ENCODE measurements at places on chromosomes 6 and 20. TPM values are rescaled to one million over a fixed set of nuclear protein-coding genes. Genes with fewer than 3 reads are reported as not detected.
A peak's percentile ranks its signal among the peaks of the same experiment; 100 is the strongest.

TMC2 gene
- polyA plus RNA-seq = not detected

SCRT2 gene
- polyA plus RNA-seq = not detected

CCN6 gene
- 20.3 TPM for polyA plus RNA-seq

PBOV1 gene
- polyA plus RNA-seq = not detected

ARG1 gene
- not detected for polyA plus RNA-seq

- DNase-seq = peak; percentile 56
Measured at GRCh38 chr20:2872459-2873009, 747 bp upstream of the PTPRA start.

- no peak for DNase-seq
Measured at GRCh38 chr20:19785983-19786285, 27.9 kb downstream of the RIN2 start.

DNA sequence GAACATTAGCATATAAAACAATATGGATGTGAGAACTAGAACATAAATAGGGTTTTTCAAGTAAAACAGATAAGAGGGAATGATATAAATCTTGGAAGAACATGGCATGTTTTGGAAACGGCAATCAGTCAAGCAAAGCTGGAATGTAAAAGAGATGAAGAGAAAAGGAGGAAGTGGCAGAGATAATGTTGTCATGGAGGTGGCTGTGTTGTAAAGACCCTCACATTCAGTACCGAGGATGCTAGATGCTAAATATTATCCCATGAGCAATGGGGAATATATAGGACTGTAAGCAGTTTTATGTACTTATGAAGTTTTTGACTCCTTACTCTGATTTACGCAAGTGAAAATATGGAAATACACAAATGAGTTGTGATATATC is 702 bp upstream of the RHAG start:
- DNase-seq = no peak

- DNase-seq = no peak
Measured at GRCh38 chr6:154520280-154520679, 9.8 kb upstream of the CNKSR3 start.

- DNase-seq = peak; percentile 44
Measured at GRCh38 chr6:81751388-81752083, 945 bp downstream of the TENT5A start.

- no peak for DNase-seq
Measured at GRCh38 chr20:15570156-15570555, 1003.1 kb downstream of the KIF16B start.

- no peak for DNase-seq
Measured at GRCh38 chr6:146582857-146583256, 15.9 kb upstream of the ADGB start.

DNA sequence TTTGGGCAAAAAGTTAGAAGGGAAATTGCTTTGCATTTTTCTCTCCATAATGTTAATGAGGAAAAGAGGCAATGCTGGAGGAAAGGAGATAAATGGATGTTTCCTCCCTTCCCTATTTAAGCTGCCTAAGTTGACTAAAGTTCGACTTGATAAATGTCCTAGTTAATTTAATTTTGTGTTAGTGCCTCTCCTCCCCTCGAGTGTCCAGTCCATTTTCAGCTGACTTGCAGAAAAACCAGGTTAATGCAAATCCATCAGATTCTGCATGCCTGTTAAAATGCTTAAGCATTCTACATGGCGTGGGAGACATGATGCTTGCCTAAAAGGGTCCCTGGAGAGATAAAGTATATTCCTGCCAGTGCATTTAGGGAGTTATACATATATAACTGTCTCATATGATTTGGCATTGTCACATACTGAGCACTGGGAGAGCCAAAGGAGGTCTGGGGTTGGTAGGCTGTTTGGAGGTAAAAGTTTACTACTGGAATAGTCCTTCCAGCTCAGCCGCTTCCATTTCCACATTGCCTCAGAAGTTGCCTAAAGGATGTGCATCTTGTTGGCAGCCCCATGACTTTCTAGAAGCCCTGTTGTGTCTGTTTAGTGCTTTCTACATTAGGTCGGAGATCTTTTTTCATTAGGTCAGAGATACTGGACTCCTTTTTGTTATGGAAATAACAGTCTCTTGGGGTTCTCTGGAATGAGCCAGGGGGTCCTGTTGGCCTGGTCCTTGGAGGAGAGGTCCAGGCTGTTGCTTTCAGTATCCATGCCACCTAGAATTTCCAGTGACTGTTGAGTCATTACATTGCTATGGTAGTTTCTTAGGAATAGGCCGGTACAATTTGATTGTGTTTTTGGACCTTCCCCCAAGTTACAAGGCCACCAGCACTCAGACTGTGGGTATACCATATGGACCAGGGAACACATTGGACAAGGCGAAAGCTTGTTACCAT is 30.4 kb downstream of the JARID2 start:
- no peak for DNase-seq

DNA sequence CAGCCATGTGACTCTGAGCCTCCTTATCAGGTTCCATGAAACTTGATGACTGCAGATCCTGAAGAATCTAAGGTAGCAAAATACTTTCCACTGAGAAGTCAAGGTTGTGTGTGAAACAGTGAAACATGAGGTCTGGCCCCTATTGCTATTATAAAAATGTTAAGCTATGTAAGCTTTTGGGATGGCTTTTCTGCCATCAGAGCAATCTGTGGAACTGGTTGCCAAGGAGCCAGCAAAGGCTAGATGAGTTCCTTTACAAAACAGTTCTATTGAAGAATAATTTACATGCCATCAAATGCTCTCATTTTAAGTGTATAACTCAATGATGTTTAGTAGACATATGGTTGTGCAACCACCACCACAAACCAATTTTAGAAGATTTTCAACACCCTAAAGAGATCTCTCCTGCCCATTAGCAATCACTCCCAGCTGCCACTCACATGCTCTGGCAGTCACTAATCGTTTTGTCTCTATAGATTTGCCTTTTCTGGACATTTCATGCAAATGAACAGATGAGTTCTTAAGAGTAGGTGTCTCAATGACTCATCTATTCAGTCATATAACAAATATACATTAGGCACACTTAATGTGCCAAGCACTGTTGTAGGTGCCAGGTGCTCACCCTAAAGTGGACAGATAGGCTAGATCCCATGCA is 19.9 kb upstream of the MEP1A start:
- DNase-seq = no peak

- no peak for DNase-seq
Measured at GRCh38 chr20:38092260-38092857, 58.8 kb downstream of the RPRD1B start.

DNA sequence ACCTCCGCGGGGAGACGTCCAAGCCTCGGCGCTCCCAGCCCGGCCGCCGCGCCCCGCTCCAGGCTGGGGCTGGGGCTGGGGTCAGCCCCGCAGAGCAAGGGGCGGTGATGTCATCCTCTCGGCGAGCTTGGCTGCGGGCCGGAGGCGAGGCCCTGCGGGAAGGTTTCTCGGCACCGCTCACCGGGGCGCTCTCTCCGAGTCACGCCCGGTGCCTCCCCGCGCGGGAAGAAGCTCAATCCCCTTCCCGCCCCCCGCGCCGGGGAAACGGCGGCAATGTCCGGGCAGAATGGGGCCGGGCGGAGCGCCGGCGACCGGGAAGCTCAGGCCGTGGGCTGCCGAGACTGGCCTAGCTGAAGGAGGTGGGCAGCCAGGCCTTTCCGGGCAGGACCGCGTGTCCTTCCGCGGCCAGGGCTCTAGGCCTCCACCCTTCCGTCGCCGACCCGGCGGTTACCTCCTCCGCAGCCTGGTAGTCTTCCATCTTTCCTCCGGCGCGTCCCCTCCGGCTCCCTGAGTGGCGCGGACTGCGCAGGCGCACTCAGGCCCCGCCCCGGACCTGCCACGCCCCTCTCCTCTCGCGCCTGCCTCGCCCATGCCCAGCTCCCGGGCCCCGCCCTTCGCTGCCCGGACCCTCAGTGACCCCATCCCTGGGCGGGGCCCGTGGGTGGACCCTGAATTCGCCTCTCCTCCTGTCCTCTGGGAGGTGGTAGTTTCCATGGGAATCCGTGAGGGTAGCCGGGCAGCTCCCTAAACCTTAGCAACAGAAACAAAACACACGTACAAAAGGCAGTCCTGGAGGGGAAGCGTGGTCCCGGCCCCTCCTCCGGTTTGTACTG is at the start of gene DYNLT1:
Gene DYNLT1, minus strand, starts transcription at position 513 of the 833 bp plus-strand sequence. Its CDS starts 35 bp downstream, at position 478.
- DNase-seq = peak; percentile 97
